ENCODE measurements at places on chromosomes 12 and 14. TPM values are rescaled to one million over a fixed set of nuclear protein-coding genes. Genes with fewer than 3 reads are reported as not detected.

- no peak for DNase-seq
Observed at GRCh38 chr12:89501793-89502192, 22.8 kb downstream of the GALNT4 start.

DNA sequence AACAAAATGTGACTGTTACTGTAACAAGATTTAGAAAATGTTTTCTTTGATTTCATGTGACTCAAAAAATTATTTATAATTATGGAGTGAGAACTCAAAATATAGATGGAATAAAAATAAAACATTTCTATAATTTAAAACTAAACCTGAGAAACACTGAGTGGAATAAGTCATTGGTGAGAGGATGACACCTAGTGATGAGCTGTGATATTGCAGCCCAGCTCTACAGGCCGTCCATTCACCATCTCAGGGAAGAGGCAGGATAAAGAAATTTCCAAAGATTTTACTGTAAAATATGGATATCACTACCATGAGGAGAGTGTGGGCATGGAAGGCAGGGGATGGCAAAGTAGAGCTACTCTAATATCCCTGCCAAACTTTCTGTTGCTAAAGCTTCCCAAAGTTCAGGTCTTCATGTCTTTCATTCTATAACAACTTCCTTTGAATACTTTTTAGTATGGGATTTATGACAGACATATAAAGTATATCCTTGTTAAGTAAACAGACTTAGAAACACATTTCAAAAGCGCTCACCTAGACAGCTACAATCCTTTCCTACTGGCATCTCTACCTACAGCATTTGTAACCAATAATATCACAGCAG lies 308.0 kb downstream of the ITPR2 start:
- DNase-seq, result no peak

GRCh38 chr14:103545915-103546651 lies 16.4 kb downstream of the BAG5 start:
- DNase-seq, result no peak

DNA sequence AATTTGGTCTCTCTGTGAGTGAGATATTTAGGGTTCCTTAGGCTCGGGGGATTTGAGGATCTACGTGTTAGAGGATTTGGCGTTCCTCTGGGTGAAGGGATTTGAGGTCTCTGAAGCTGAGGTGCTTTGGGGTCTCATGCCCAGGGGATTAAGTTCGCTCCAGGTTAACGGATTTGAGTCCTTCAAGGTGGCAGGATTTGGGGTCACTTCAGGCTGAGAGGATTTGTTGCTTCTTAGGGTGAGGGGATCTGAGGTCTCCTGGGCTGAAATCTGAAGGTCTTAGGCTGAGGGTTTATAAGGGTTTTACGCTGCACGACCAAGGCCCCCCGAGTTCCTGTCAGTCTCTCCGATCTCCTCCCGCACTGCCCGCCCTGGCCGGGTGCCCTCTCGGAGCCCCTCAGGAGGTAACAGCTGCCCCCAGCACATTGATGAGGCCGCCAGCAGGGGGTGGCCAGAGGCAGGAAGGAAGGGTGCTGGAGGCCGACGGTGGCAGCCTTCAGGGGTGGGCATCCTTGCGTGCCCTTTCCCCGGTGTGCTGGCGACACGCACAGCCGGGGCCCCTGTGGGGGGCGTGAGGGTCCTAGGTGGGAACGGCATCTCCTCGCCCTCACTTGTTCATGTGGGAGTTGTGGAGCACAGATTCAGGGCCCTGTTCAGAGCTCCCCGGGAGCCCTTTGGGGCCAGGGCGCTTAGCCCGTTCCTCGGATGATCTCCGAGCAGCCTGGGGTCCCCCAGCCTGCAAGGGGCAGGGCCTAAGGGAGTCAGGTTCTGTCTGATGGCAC lies 14.3 kb downstream of the CEP170B start:
- DNase-seq, result no peak

GRCh38 chr14:96079066-96079465 lies 39.9 kb downstream of the C14orf132 start:
- no peak for DNase-seq

- no peak for DNase-seq
Observed at GRCh38 chr12:57864442-57865083, 18.0 kb upstream of the CTDSP2 start.

DNA sequence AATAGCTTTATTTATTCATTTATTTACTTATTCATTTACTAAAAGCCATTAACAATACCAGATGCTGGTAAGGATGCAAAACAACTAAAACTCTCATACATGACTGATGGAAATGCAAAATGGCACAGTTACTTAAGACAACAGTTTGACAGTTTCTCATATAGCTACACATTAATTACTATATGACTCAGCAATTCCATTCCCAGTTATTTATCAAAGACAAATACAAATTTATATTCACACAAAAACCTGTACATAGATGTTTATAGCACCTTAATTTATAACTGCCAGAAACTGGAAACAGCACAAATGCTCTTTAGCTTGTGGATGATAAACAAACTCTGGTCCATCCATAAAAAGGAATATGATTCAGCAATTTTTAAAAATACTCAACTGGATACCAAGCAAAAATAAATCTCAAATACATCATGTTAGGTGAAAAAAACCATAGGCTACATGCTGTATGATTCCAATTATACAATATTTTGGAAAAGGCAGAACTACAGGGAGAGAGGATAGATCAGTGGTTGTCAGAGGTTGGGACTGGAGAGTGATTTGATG lies 37.9 kb upstream of the ST8SIA1 start:
- DNase-seq, result no peak

The STXBP6 gene
- 4.4 TPM for total RNA-seq

The TSHR gene
- not detected for total RNA-seq

The OR6C2 gene
- not detected for total RNA-seq

Measured in vagina (tissue), 2 donors.